ENCODE measurements at places on chromosomes 6 and 20. TPM values are rescaled to one million over a fixed set of nuclear protein-coding genes. Genes with fewer than 3 reads are reported as not detected.

GRCh38 chr6:140183881-140184280 is 809.4 kb upstream of the CITED2 start:
- H3K27ac ChIP-seq: no peak overlapping the region
- H3K36me3 ChIP-seq: no peaks in the 10 kb centered on the region
- H3K4me3 ChIP-seq: no peak overlapping the region
- no peaks in the 10 kb centered on the region for H3K27me3 ChIP-seq
- no peaks in the 10 kb centered on the region for H3K4me1 ChIP-seq

DNA sequence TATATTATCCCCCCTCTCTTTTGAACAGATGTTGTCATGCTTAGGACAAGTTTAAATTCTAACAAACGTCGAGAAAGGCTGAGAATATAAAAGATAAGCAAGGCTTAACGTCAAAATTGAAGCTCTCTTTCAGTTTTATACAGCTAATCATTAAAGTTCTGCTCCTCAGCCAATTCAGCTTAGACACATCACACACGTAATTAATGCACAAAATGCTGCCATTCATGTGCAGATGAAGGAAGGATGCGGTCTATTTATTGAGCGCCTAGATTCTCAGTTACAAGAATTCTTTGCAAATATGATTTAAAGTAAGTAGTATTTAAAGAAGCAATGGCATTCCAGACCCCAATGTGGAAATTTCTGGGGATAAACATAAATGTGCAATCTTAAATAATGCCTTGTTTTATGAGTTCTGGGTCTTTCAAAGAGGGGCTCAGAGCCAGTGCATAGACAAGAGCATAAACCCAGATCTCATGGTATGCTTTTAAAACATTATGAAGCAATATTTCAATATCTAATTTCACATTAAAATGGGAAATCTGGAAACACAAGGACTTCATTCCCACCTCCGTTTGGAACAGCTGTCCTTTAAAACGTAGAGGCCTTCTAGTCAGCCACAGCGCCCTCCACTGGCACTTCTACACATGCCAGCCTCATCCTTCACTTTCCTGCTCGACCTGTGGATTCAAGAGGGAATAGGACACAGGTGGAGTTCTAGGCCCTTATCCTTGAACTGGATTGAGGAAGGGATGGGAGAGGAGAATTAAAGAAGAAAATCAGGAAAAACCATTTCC is 85.8 kb downstream of the LYRM4 start:
- H3K27me3 ChIP-seq: no peaks in the 10 kb centered on the region
- DNase-seq: no peak
- no peaks in the 10 kb centered on the region for H3K36me3 ChIP-seq
- no peak overlapping the region for H3K4me3 ChIP-seq
- no peak overlapping the region for H3K27ac ChIP-seq

GRCh38 chr6:142985281-142985680 is 40.3 kb upstream of the HIVEP2 start:
- no peaks in the 10 kb centered on the region for H3K27me3 ChIP-seq
- no peaks in the 10 kb centered on the region for H3K36me3 ChIP-seq
- DNase-seq: no peak
- no peaks in the 10 kb centered on the region for H3K4me1 ChIP-seq
- no peak overlapping the region for H3K27ac ChIP-seq

DNA sequence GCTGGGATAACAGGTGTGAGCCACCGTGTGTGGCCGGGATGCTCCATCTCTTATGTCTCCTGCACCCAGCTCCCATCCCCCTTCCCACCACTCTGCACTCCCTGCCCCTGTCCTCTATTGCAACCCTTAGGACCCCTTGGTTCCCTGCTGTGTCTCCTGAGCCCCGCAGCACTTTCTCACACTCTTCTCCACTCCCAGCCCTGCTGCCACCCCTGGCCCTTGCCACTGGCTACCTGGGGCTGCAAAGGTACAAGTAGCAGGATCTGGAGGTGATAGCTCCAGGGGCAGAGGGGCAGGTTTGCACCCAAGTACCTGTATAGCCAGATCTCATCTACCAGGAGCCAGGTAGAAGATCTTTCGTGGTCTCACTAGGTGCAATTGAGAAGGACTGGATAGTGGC is 6.6 kb upstream of the CPXM1 start:
- DNase-seq: no peak
- H3K4me3 ChIP-seq: no peak overlapping the region

The RSPH4A gene
- polyA plus RNA-seq: 0.19 TPM

- H3K27me3 ChIP-seq: peaks cover 2% of the 10 kb centered on the region
- no peak overlapping the region for H3K27ac ChIP-seq
- no peaks in the 10 kb centered on the region for H3K36me3 ChIP-seq
- H3K4me1 ChIP-seq: peaks cover 9% of the 10 kb centered on the region
- H3K4me3 ChIP-seq: no peak overlapping the region
Measured at GRCh38 chr20:47854687-47855212, 69.5 kb upstream of the SULF2 start.

- no peak for DNase-seq
- peaks cover 34% of the 10 kb centered on the region for H3K27me3 ChIP-seq
- no peaks in the 10 kb centered on the region for H3K36me3 ChIP-seq
- no peak overlapping the region for H3K4me3 ChIP-seq
- H3K27ac ChIP-seq: no peak overlapping the region
Measured at GRCh38 chr20:57260934-57261333, 5.5 kb downstream of the BMP7 start.

The ZNF311 gene
- 1.2 TPM for polyA plus RNA-seq

GRCh38 chr6:31730631-31731086 is 1.6 kb upstream of the DDAH2 start:
- H3K27me3 ChIP-seq: no peaks in the 10 kb centered on the region
- H3K27ac ChIP-seq: peak overlapping the region; percentile 93
- H3K4me1 ChIP-seq: peaks cover 57% of the 10 kb centered on the region
- peaks cover 68% of the 10 kb centered on the region for H3K36me3 ChIP-seq
- no peak for DNase-seq

The HLA-DQB1 gene
- polyA plus RNA-seq: 94.5 TPM

GRCh38 chr20:57676589-57677583 is 32.9 kb downstream of the PMEPA1 start:
- no peaks in the 10 kb centered on the region for H3K27me3 ChIP-seq
- no peaks in the 10 kb centered on the region for H3K36me3 ChIP-seq
- no peak overlapping the region for H3K4me3 ChIP-seq
- no peaks in the 10 kb centered on the region for H3K4me1 ChIP-seq

DNA sequence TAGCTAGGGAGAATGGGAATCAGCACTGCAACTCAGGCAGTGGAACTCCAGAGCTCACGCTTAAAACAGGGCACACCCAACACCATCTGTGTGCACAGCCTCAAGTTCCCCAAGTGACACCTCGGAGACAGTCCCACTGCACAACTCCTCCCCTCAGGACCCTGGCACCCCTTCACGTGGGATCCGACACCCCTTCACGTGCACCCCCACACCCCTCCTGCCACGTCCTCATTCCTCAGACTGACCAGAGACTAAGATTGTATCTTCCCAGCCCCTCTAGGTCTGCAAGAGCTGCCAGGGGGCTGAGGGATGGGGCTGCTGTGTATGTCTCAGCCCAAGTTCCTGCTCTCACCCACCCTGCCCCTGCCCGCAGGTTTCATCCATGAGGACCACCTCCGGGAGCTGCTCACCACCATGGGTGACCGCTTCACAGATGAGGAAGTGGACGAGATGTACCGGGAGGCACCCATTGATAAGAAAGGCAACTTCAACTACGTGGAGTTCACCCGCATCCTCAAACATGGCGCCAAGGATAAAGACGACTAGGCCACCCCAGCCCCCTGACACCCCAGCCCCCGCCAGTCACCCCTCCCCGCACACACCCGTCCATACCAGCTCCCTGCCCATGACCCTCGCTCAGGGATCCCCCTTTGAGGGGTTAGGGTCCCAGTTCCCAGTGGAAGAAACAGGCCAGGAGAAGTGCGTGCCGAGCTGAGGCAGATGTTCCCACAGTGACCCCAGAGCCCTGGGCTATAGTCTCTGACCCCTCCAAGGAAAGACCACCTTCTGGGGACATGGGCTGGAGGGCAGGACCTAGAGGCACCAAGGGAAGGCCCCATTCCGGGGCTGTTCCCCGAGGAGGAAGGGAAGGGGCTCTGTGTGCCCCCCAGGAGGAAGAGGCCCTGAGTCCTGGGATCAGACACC is 7.6 kb downstream of the MYL9 start:
- peaks cover 48% of the 10 kb centered on the region for H3K4me1 ChIP-seq
- peaks cover 41% of the 10 kb centered on the region for H3K36me3 ChIP-seq
- no peak overlapping the region for H3K27ac ChIP-seq
- DNase-seq: no peak
- H3K4me3 ChIP-seq: no peak overlapping the region

DNA sequence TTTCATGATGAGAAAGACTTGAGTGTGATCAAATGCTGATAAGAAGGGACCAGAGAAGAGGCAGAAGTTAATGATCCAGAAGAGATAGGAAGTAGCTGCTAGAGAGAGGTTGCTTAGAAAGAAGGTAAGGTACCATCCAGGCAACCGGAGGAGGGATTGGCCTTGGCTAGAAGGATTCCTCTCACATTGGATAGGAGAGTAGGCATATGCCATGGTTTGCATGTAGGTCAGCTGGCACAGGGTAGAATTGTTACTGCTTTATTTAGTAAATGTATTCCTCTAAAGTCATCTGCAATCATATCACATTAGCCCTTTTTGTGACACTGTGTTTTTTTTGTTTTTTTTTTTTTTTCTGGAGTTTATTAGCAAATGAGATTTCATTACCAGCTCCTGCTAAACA is 580.9 kb upstream of the FLRT3 start:
- H3K27ac ChIP-seq: no peak overlapping the region
- H3K36me3 ChIP-seq: no peaks in the 10 kb centered on the region
- DNase-seq: no peak
- no peak overlapping the region for H3K4me3 ChIP-seq
- H3K4me1 ChIP-seq: peaks cover 31% of the 10 kb centered on the region

DNA sequence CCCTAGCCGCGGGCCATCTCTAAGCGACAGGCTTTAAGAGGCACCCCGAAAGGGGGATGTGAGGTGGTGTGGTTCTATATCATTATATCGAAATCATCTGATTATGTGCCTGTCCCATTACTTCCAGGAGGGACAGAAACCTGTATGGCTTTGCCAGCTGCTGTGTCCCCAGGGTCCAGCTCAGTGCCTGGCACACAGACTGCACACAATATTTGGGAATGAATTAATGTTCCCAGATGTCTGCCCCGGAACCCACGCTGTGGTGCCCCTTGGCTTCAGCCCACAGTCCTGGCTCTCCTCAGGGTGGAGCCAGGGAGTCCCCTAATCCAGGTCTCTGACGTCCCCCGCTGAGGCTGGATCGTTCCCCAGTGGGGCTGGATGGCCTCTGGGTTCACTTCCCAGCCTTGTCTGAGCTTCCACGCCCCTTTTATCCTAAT is 8.9 kb upstream of the AHCY start:
- DNase-seq: no peak
- peak overlapping the region; percentile 22 for H3K27ac ChIP-seq
- no peaks in the 10 kb centered on the region for H3K36me3 ChIP-seq
- no peaks in the 10 kb centered on the region for H3K27me3 ChIP-seq
- peaks cover 27% of the 10 kb centered on the region for H3K4me1 ChIP-seq

GRCh38 chr6:148082696-148083095 is 259.9 kb upstream of the SASH1 start:
- H3K4me1 ChIP-seq: no peaks in the 10 kb centered on the region
- H3K27me3 ChIP-seq: no peaks in the 10 kb centered on the region
- H3K4me3 ChIP-seq: no peak overlapping the region
- no peak overlapping the region for H3K27ac ChIP-seq
- DNase-seq: no peak

DNA sequence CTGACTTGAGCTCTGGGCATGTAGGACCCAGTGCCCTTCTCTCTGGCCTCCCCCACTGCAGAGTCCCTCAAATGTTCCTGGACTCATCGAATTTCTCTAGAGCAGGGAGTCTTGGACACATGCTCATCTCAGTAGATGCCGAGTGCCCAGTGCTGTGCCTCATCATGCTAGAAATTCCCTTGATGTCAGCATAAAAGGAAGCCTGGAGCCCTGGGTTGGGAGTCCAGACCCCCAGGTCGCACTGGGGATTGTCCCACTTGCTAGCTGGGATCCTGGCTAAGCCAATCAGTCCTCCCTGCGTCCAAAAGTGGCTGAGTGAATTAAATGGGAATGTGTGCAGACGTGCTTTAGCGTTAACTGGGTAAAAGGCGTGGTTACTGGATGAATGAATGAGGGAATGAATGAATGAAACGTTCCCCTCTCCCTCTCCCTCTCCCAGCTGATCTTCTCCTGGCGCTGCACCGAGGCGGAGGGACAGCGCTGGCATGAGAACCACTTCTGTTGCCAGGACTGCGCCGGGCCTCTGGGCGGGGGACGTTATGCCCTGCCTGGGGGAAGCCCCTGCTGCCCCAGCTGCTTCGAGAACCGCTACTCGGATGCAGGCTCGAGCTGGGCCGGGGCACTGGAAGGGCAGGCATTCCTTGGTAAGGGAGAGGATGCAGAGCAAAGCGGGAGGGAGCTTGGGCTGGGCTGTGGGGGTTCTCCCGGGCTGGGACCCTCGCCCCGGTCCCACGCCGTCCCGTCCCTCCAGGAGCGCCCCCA is 1.6 kb upstream of the TOMM6 start:
- DNase-seq: no peak
- no peaks in the 10 kb centered on the region for H3K27me3 ChIP-seq
- H3K36me3 ChIP-seq: peaks cover 18% of the 10 kb centered on the region
- H3K4me3 ChIP-seq: peak overlapping the region; percentile 91
- peak overlapping the region; percentile 95 for H3K27ac ChIP-seq

DNA sequence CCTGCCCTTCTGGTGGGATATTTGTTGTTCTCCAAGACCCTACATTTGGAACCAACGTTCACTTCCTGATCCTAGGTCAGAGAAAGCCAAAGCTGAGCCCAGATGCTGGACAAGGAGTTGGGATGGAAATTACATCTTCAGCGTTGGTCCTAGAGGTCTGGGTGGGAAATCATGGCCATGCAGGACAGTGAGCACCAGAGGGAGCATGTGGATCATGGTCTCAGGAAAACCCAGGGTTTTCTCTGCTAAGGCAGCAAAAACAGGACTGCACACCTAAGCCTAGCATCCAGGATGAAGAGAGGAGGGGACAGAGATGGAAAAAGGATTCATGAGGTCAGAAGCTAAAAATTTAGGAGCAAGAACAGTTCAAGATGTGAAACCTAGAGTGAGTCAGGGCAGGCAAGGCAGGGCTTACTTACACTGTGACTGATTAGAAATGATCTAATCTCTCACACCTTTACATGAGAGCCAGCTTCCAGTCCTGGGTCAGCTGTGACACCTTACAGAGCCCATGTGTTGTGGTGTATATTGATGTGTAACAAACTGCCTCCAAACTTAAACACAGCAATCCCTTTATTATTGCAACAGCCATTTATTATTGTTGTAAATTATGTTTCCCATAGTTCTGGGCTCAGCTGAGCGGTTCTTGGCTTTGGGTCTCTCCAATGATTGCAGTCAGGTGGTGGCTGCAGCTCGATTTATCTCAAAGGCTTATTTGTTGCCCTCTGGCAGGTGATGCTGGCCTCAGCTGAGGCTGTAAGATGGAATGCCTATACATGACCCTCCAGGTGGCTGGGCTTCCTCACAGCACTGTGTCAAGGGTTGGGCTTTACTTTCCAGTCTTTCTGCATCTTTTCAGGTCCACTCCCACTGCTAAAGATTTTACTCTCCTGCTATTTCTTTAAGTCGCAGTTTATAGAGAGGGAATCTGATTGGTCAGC is 6.5 kb downstream of the C20orf202 start:
- H3K27ac ChIP-seq: no peak overlapping the region
- no peak overlapping the region for H3K4me3 ChIP-seq
- H3K4me1 ChIP-seq: peaks cover 8% of the 10 kb centered on the region
- H3K27me3 ChIP-seq: no peaks in the 10 kb centered on the region

Data from stomach (tissue), 19 donors.